Endothelial cell (in vitro differentiated cells): ENCODE measurements at places on chromosomes 12 and 14. TPM values are rescaled to one million over a fixed set of nuclear protein-coding genes. Genes with fewer than 3 reads are reported as not detected.

The KCNK10 gene
- total RNA-seq, result 2.3 TPM

- no peaks in the 10 kb centered on the region for H3K4me1 ChIP-seq
- no peak overlapping the region for H3K4me3 ChIP-seq
- no peaks in the 10 kb centered on the region for H3K27me3 ChIP-seq
- H3K36me3 ChIP-seq, result no peaks in the 10 kb centered on the region
These were observed 33.9 kb downstream of the BHLHE41 start for GRCh38 chr12:26090836-26091510.

The PRB2 gene
- total RNA-seq, result not detected

DNA sequence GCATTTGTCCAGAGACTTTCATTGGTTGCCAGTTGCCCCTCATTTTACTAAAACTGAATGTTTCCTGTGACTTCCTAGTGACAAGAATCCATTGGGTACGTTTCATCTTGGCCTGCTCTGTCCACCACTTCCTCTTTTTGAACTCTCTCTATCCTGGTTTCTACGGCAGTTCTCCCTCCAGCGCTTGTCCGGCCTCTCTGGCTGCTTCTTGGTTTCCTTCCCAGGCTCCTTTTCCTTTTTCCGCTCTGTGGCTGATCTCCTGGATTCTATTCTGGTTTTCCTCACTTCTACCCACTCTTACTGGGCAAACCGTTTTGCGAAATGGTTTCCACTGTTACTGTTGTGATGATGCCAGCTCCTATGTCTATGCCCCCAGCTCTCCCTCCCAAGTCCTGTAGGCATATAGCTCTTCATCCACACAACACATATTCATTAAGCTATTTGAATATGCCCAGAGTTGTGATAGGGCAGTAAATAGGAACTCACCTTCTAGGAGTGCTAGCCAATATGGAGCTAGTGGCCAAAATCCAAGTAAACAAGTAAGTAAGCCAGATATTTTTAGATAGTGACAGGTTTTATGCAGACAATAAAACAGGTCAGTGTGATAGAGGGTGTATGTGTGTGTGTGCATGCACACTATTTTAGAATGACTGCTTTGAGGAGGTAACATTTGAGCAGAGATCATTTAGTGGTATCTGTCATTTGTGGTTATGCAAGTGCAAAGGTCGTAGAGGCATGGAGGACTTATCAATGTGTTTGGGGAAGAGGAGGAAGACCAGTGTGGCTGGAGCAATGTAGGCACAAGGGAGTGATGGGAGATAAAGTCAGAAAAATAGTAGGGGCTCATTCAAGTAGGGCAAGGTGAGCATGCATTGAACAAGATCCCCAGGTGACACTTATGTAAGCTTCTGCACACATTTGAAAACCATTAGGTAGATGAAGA is 27.9 kb upstream of the CTDSP2 start:
- H3K27me3 ChIP-seq, result peaks cover 9% of the 10 kb centered on the region
- peaks cover 10% of the 10 kb centered on the region for H3K36me3 ChIP-seq
- peak overlapping the region; percentile 18 for H3K4me3 ChIP-seq
- peaks cover 19% of the 10 kb centered on the region for H3K4me1 ChIP-seq
- H3K27ac ChIP-seq, result peak overlapping the region; percentile 55

- peak overlapping the region; percentile 26 for H3K4me3 ChIP-seq
- peaks cover 6% of the 10 kb centered on the region for H3K27me3 ChIP-seq
- peaks cover 30% of the 10 kb centered on the region for H3K4me1 ChIP-seq
- DNase-seq, result no peak
These were observed 4.6 kb upstream of the PA2G4 start for GRCh38 chr12:56099787-56100186.

GRCh38 chr12:92304371-92305055 is 158.9 kb upstream of the BTG1 start:
- no peak for DNase-seq
- no peaks in the 10 kb centered on the region for H3K27me3 ChIP-seq
- H3K36me3 ChIP-seq, result no peaks in the 10 kb centered on the region
- H3K4me1 ChIP-seq, result peaks cover 12% of the 10 kb centered on the region
- no peak overlapping the region for H3K27ac ChIP-seq

DNA sequence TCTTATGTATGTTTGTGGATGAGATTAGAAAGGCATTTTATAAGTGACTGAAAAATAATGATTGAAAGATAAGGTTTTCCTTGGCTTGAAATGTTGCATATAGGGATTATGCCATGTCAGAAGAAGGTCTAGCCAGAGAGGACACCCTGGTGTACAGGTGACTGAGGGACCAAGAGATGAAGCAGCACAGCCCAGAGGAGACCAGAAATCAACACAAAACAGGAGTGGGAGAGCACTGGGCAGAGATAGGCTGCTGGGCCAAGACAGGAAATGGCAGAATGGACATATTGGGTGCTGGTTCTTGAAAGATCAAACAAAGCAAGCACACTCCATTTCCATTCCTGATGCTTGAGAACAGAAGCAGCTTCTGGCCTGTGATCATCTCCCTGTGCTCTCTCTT is 24.4 kb upstream of the FRMD6 start:
- no peak for DNase-seq
- H3K36me3 ChIP-seq, result no peaks in the 10 kb centered on the region
- H3K27me3 ChIP-seq, result no peaks in the 10 kb centered on the region

DNA sequence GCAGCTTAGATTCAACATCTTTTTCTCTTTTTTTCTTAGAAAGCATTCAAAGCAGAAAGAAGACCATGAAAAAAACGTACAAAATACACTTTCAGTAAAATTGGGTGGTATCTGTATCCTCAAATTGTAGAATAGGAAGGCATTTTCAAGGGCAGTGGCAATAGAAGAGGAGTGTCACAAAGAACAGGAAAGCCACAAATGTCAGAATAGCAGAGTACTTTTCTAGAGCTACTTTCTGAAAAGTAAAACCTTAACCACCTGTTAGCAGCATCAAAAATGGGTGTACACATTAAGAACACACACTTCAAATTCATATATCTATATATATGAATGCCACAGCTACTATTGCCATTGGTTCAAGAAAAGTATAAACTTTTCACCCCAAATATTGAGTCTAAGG is 412.1 kb upstream of the DCN start:
- H3K36me3 ChIP-seq, result no peaks in the 10 kb centered on the region
- no peaks in the 10 kb centered on the region for H3K27me3 ChIP-seq
- H3K4me3 ChIP-seq, result no peak overlapping the region
- no peaks in the 10 kb centered on the region for H3K4me1 ChIP-seq

DNA sequence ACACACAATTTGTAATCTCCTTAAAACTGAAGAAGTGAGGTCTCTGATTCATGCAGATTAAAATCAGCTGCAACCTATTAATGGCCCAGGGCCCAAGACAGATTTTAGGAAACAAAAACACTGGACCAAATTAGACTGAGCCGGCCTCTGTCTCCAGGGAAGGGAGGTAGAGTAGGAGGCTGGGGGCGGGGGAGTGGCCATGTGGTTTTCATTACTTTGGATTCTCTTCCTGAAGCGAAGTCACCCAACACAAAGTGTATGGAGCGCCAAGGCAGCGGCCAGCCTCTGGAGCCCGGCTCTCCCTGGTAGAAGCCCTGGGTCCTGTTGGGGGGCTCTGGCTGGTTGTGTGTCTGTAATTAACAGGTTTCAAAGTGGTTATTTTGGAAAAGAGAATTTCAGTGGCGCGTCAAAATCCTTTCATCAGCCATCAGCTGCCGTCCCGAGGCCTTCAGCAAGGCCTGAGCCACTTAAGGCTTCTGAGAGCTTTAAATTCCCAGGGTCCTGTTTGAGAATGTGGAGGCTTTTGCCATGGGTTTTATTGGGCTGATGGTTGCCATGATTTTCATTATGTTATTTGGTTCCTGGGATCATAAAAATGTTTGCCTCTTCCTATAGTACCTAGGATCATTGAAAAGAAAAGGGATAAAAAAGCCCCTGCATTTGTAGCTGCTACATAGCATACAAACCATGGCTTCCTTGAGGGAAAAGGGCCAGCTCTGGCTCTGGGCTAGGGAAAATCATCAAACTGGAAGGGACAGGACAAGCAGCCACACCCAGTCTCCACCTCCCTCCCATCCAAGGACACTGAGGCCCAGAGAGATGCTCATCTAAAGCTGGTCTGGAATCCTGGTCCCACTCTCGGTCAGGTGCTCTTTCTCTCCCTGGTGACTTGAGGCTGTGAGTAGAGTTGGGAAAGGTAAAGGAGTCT is 282.4 kb downstream of the ZFP36L1 start:
- peaks cover 3% of the 10 kb centered on the region for H3K27me3 ChIP-seq
- H3K4me1 ChIP-seq, result peaks cover 44% of the 10 kb centered on the region
- no peaks in the 10 kb centered on the region for H3K36me3 ChIP-seq
- no peak overlapping the region for H3K4me3 ChIP-seq
- no peak overlapping the region for H3K27ac ChIP-seq
- no peak for DNase-seq

DNA sequence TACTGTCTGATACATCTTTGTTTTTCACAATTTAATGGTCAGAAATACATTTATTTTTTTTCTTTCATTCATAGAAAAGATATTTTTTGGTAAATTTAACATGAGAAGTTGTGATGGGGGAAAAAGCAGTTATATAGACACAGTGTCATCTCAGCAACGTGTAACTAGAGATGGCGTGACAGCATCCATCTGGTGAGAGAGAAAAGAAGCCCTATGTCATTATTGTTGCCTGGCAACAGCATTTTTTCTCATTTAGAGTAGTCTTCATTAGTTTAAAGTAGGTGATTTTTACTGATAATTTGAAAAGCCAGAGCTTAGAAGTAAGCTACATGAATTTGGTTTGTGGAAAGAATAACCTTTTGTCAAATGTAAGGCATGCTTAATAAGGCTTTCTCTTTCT is 128.6 kb downstream of the ACSS3 start:
- no peaks in the 10 kb centered on the region for H3K4me1 ChIP-seq
- H3K27me3 ChIP-seq, result no peaks in the 10 kb centered on the region
- DNase-seq, result no peak
- no peaks in the 10 kb centered on the region for H3K36me3 ChIP-seq

The SMCO2 gene
- total RNA-seq, result 0.46 TPM

GRCh38 chr12:77368379-77368778 is 303.0 kb upstream of the E2F7 start:
- no peak overlapping the region for H3K27ac ChIP-seq
- no peak for DNase-seq
- H3K4me1 ChIP-seq, result no peaks in the 10 kb centered on the region
- no peak overlapping the region for H3K4me3 ChIP-seq

GRCh38 chr12:90013409-90013808 is 304.8 kb upstream of the ATP2B1 start:
- H3K36me3 ChIP-seq, result no peaks in the 10 kb centered on the region
- no peaks in the 10 kb centered on the region for H3K4me1 ChIP-seq
- DNase-seq, result no peak
- H3K27me3 ChIP-seq, result no peaks in the 10 kb centered on the region
- no peak overlapping the region for H3K27ac ChIP-seq

DNA sequence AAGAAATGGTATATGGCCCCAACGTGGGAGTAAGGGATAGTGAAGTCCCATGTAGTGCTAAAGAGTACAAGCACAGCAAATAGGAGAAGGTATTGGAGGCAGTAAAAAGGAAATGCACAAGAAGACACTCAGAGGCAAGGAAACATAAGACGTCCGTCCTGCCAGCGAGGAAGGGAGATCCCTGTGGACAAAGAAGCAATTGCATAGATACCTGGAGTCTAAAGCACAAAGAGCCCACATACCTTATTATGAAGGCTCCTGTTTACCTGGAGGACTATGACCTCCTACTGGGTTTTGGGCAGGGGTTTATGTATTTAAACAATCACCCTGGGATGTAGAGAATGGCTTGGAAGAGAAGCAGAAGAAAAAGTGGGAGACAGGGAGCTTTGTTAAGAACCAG is 341.2 kb upstream of the DCN start:
- H3K27me3 ChIP-seq, result no peaks in the 10 kb centered on the region
- H3K4me1 ChIP-seq, result no peaks in the 10 kb centered on the region
- DNase-seq, result no peak
- no peak overlapping the region for H3K4me3 ChIP-seq
- no peaks in the 10 kb centered on the region for H3K36me3 ChIP-seq

GRCh38 chr12:26773313-26774104 is 59.5 kb downstream of the ITPR2 start:
- H3K27me3 ChIP-seq, result no peaks in the 10 kb centered on the region
- H3K27ac ChIP-seq, result no peak overlapping the region
- DNase-seq, result no peak
- H3K36me3 ChIP-seq, result peaks cover 37% of the 10 kb centered on the region
- no peak overlapping the region for H3K4me3 ChIP-seq

The PXMP2 gene
- total RNA-seq, result 18.6 TPM

GRCh38 chr14:73913256-73913655 is 26.6 kb downstream of the ZNF410 start:
- DNase-seq, result no peak
- no peaks in the 10 kb centered on the region for H3K27me3 ChIP-seq
- H3K27ac ChIP-seq, result no peak overlapping the region
- H3K4me3 ChIP-seq, result no peak overlapping the region
- H3K36me3 ChIP-seq, result peaks cover 47% of the 10 kb centered on the region
- H3K4me1 ChIP-seq, result no peaks in the 10 kb centered on the region

The ACAD10 gene
- total RNA-seq, result 26.8 TPM

The HOXC11 gene
- total RNA-seq, result 0.38 TPM

The NEUROD4 gene
- total RNA-seq, result not detected

DNA sequence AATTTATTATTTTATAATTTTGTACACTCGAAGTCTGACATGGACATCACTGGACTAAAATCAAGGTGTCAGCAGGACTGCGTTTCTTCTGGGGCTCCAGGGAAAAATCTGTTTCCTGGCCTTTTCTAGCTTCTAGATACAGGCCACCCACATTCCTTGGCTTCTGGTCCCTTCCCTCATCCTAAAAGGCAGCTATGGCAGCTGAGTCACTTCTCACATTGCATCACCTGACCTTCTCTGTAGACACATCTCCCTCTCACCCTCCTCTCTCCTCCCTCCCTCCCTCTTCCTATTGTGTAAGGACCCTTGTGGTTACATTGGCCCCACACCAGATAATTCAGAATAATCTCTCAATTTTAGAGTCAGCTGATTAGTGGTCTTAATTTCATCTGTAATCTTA is 92.4 kb downstream of the RPS6KA5 start:
- no peak for DNase-seq
- no peak overlapping the region for H3K27ac ChIP-seq
- H3K27me3 ChIP-seq, result no peaks in the 10 kb centered on the region
- H3K36me3 ChIP-seq, result no peaks in the 10 kb centered on the region
- no peak overlapping the region for H3K4me3 ChIP-seq

The P3H3 gene
- 48.8 TPM for total RNA-seq

DNA sequence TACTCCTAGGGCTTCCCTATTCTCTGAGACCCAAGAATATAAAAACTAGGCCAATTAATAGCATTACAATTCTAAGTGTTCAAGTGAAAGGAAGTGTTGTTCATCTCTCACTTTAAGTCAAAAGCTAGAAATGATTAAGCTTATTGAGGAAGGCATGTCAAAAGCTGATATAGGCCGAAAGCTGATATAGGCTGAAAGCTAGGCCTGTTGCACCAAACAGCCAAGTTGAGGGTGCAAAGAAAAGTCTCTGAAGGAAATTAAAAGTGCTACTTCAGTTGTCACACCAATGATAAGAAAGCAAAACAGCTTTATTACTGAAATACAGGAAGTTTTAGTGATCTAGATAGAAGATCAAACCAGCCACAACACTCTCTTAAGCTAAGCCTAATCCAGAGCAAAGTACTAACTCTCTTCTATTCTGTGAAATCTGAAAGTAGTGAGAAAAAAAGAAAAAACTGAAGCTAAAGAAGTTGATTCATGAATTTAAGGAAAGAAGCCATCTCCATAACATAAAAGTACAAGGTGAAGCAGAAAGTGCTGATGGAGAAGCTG is 68.9 kb downstream of the SLC6A15 start:
- no peaks in the 10 kb centered on the region for H3K4me1 ChIP-seq
- no peak overlapping the region for H3K27ac ChIP-seq
- no peaks in the 10 kb centered on the region for H3K27me3 ChIP-seq
- H3K36me3 ChIP-seq, result no peaks in the 10 kb centered on the region
- no peak for DNase-seq

GRCh38 chr12:48934312-48934706 is 9.0 kb upstream of the FKBP11 start:
- H3K4me3 ChIP-seq, result peak overlapping the region; percentile 62
- DNase-seq, result no peak
- H3K27ac ChIP-seq, result no peak overlapping the region
- H3K4me1 ChIP-seq, result peaks cover 16% of the 10 kb centered on the region
